LoVo (cell line): ENCODE measurements at places on chromosomes 4 and X.

- no peak for DNase-seq
Observed at GRCh38 chrX:109928596-109929335, 74.1 kb upstream of the TMEM164 start.

- DNase-seq: no peak
Observed at GRCh38 chr4:120524237-120524636, 398.3 kb downstream of the PRDM5 start.

- no peak for DNase-seq
Observed at GRCh38 chr4:67684839-67685531, 16.0 kb downstream of the UBA6 start.

DNA sequence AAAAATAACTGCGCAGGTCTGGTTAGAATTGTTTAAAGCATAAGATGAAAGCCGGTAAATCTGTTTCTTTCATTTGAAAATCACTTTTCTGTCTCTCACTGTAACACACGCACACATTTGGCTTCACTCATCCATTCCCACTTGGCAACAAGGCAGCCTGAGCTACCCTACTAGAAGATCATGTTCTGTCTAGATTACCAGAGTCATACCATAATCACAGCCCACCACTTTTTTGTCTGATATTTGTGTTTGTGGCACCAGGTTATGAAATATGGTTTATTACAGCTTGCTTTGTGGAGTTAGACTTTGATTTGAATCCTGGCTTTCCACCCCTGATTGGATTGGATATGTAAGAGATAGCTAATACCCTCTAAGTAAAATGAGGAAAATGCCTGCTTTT, 2.2 kb downstream of the USO1 start:
- no peak for DNase-seq

GRCh38 chr4:151960449-151961230, 199.8 kb upstream of the GATB start:
- no peak for DNase-seq
